Activated CD4-positive, CD25-positive, alpha-beta regulatory T cell treated with anti-CD3 and anti-CD28 coated beads, Interleukin-2, amount 50 U/mL, for 72 hours (primary cell): ENCODE measurements at places on chromosomes 3 and 15.
A peak's percentile ranks its signal among the peaks of the same experiment; 100 is the strongest.

- DNase-seq: no peak
Measured at GRCh38 chr15:93823971-93824913, 407.1 kb upstream of the MCTP2 start.

- no peak for DNase-seq
Measured at GRCh38 chr3:107213044-107213669, 164.1 kb upstream of the CCDC54 start.

DNA sequence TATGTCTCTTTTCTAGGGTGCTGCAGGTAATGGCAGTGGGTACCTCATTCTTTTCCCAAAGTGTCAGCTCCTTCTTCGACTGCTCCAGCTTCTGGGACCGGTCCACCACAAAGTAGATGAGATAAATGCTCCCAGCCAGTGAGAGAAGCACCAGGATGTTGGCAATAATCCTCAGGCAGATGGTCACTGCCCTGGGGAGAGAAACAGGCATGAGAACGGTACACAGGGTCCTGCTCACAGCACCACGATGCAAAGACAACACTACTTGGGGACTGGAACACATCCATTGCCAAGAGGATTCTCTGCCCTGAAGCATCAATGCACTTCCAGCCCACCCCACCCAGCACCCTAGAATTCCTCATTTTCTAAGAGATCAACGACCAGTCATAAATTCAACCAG, 22.4 kb downstream of the TMC3 start:
- no peak for DNase-seq

DNA sequence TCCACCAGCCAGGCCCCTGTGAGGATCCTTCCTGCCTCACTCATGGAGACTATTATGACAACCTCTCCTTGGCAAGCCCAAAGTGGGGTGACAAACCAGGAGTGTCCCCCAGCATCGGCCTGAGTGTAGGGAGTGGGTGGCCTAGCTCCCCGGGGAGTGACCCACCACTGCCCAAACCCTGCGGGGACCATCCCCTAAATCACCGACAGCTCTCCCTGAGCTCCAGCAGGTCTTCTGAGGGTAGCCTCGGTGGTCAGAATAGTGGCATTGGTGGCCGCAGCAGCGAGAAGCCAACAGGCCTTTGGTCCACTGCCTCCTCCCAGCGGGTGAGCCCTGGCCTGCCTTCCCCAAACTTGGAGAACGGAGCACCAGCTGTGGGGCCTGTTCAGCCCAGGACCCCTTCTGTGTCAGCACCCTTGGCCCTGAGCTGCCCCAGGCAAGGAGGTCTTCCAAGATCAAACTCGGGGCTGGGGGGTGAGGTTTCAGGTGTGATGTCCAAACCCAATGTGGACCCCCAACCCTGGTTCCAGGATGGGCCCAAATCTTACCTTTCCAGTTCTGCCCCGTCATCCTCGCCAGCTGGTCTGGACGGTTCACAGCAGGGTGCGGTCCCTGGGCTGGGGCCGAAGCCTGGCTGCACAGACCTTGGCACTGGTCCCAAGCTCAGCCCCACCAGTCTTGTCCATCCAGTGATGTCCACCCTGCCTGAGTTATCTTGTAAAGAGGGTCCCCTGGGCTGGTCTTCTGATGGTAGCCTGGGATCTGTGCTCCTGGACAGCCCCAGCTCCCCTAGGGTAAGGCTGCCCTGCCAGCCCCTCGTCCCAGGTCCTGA, 1.0 kb downstream of the LIMD1 start:
- no peak for DNase-seq

- DNase-seq: no peak
Measured at GRCh38 chr3:134601539-134602439, 49.0 kb downstream of the KY start.

DNA sequence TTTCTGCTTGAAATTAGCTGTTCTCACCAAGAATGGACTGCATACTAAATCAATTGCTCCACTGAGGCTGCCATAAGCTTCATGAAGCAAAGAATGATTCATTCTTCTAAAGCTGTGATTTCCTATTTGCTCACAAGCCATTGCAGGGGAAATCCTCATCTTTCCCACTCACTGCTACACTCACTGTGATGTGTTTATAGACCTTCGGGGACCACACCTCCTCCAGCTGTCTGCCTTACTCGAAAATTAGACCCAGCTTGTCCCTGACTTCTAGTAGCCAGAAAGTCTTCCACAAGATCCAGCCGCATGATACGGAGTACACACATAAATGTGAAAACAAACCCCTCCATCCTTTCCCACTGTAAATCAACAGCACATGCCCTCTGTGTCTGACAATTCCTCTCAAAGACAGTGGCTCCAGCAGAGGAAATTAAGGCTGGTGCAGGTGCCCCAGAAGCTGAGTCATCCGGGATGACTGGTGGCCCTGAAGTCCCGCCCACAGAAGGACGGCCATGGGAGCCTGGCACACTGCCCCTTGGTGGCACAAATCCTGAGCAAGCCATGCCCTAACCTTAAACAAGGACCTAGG, 172.0 kb downstream of the STT3B start:
- DNase-seq: no peak

GRCh38 chr3:15979495-15979894, 181.7 kb upstream of the ANKRD28 start:
- DNase-seq: no peak

GRCh38 chr3:38143511-38143910, 5.0 kb downstream of the MYD88 start:
- no peak for DNase-seq

- no peak for DNase-seq
Measured at GRCh38 chr15:39132070-39132469, 448.8 kb upstream of the THBS1 start.

DNA sequence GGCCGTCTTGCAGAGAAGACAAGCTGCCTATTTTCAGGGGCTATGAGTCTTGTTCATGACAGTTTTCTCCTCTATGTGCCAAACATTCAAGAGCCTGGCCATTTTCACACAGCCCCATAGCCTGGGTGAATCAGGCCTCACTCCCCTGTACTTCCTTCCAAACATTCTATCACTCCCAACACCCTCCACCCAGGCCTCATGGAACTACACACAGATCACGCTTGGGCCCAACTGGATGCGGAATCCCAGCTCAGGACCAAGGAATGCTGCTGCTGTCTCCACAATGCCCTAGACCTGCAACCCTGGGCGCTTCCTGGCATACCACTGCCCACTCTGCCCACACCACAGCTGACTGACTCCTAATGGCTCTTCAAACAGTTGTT, 39.4 kb upstream of the PCSK6 start:
- DNase-seq: no peak

DNA sequence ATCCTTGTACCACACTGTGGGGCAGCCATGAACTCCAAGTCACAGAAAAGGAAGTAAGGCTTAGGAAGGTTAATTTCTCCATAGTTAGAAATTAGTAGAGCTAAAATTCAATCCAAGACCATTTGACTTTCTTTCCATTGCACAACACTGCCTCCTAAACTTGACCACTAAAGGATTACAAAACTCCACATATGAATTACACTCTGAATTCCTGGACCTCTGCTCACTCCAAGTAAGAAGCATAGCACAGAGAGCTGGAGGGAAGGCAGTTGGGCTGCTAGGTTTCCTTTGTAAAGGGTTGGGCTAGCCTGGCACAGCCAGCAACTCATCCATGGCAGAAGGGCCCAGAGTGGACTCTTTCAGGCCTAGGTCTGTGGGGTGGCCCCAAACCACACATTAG, 134.4 kb downstream of the MYLK start:
- DNase-seq: no peak

- no peak for DNase-seq
Measured at GRCh38 chr15:39855400-39855799, 64.7 kb downstream of the GPR176 start.

GRCh38 chr15:43792761-43793476, 799 bp downstream of the SERF2 start:
- peak; percentile 44 for DNase-seq

DNA sequence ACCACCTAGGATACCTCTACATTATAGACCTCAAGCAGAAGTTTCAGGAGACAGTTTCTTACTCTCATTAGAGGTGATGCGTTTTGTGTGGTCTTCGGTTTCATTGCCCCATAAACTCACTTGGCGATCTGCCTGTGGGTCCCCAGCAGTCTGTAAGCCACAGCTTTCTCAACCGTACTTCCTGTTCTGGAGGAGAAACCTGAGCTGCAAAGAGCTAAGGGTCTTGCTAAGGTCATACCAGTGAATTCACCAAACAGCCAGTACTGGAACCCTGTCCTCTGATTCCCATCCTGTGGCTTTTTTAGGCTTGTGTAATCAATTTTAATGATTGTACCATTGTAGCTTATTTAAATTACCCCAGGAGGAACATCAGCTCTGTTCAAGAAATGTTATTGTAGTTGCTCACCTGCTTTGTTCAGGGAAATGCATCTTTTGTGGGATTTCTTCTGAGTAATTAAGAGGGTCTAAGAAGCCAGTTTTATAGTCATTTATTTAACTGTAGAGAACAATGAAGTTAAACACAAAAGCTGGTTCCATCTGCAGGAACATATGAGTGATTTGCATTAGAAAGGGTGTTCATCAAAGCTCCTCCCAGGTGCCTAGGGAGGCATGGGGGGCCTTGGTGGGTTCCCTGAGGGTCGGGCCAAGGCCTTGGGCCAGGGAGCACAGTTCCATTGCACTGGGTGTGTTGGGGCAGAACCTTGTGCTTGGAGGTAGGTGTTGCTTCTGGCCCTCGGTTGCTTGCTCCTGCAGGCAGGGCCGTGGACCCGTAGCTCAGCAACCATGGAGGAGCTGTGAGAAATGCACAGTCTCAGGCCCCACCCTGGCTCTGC, 69.6 kb downstream of the APBA2 start:
- no peak for DNase-seq
